ENCODE measurements at places on chromosomes 1 and 21. TPM values are rescaled to one million over a fixed set of nuclear protein-coding genes. Genes with fewer than 3 reads are reported as not detected.

DNA sequence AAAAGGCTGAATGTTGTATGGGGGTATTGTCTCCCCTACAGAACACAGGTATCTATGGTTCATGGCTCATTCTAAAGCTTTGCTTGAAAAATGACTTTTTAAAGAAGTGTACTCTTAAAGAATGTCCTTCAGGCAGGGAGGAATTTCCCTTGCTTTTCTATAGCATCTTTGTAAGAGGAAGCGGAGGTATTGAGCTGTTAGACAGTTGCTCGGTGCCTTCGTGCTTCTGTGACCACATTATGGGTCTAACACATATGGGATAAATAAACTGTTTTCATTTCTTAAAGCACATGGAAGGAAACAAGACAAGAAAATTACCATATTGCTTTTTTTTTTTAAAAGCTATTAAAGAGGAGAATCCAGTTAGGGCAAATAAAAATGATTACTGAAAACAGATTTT lies 182.9 kb downstream of the NTNG1 start:
- no peak overlapping the region for H3K27ac ChIP-seq
- DNase-seq, result no peak
- H3K4me1 ChIP-seq, result 0 out of 2 replicates have a peak, but pooled peaks cover 12% of the 10 kb centered on the region
- H3K27me3 ChIP-seq, result no peaks in the 10 kb centered on the region

- H3K36me3 ChIP-seq, result no peaks in the 10 kb centered on the region
- peaks cover 36% of the 10 kb centered on the region for H3K4me1 ChIP-seq
- DNase-seq, result peak; percentile 87
- 0 out of 2 replicates have a peak overlapping the region, but pooled peaks have one; percentile 5 for H3K27ac ChIP-seq
- no peak overlapping the region for H3K4me3 ChIP-seq
Measured at GRCh38 chr1:173405834-173406233, 71.3 kb upstream of the PRDX6 start.

CLDN8 gene
- not detected for polyA plus RNA-seq

GRCh38 chr1:198845851-198846250 lies 207.0 kb downstream of the PTPRC start:
- no peak for DNase-seq
- no peaks in the 10 kb centered on the region for H3K27me3 ChIP-seq
- no peak overlapping the region for H3K27ac ChIP-seq
- no peaks in the 10 kb centered on the region for H3K36me3 ChIP-seq

DNA sequence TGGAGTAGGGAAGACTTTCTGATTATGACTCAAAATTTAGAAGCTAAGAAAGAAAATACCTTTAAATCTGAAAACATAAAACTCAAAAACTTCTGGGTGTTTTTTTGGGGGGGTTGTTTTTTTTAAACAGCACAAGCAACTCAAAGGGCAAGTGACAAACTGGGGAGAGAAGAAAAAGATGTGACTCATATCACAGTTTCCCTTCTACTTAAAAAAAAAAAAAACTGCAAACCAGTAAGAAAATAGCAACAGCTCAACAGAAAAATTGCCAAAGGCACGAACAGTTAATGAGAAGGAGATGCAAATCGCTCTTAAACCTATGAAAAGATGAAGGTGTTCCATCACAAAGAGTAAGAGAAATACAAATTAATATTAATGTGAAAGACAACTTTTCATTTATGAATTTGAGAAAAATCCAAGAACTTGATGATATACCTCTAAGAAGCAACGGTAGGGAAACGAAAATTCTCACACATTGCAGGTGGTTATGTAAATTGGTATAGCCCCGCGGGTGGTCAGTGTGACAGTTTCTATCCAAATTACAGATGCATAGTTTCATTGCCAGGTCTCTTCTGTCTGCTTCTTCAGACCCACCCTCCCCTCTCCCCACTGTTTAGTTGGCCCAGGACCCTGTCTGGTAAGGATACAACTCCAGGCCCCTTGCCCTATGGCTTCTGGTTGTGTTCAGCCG lies 9.0 kb downstream of the IFNAR2 start:
- H3K27ac ChIP-seq, result no peak overlapping the region
- no peak overlapping the region for H3K4me3 ChIP-seq
- DNase-seq, result peak; percentile 37
- H3K4me1 ChIP-seq, result peaks cover 5% of the 10 kb centered on the region
- H3K36me3 ChIP-seq, result no peaks in the 10 kb centered on the region
- no peaks in the 10 kb centered on the region for H3K27me3 ChIP-seq

DNA sequence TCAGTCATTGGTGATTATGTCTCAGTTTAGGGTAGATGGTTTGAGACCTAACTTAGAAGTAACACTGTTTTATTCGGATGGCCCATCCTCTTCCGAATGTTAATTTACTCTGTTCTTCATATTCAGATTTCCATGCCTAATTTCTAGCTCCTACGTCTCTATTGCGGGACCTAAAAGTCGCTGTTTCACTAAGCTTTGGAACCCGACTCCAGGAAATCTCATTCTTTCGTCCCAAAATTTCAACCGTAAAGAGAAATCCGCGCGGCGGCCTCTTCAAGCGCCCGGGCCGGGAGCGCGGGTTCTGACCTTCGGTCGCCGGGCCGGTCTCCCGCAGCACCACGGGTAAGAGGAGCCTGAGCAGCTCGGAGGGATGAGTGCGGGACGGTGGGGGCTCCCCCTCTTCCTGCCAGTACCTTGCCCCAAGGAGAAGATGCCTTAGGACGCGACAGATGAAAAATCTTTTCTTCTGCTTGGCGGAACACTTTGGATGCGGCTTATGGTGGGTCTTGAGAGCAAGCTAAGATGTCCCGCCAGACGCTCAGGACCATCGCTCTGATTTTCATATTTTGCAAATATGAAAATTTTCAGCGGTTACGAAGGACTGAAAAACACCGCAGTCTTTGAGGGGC lies 128.7 kb downstream of the PPIAL4G start:
- no peaks in the 10 kb centered on the region for H3K4me1 ChIP-seq
- no peaks in the 10 kb centered on the region for H3K36me3 ChIP-seq
- H3K27ac ChIP-seq, result no peak overlapping the region
- H3K27me3 ChIP-seq, result peaks cover 45% of the 10 kb centered on the region
- no peak for DNase-seq

UMODL1 gene
- polyA plus RNA-seq, result not detected

FMN2 gene
- polyA plus RNA-seq, result 72.8 TPM

- no peaks in the 10 kb centered on the region for H3K36me3 ChIP-seq
- H3K27ac ChIP-seq, result peak overlapping the region; percentile 91
- H3K4me3 ChIP-seq, result no peak overlapping the region
- no peaks in the 10 kb centered on the region for H3K27me3 ChIP-seq
- DNase-seq, result peak; percentile 93
- peaks cover 43% of the 10 kb centered on the region for H3K4me1 ChIP-seq
Measured at GRCh38 chr1:203462878-203463277, 12.7 kb upstream of the PRELP start.

- H3K4me1 ChIP-seq, result no peaks in the 10 kb centered on the region
- H3K27me3 ChIP-seq, result no peaks in the 10 kb centered on the region
- H3K4me3 ChIP-seq, result no peak overlapping the region
- no peak for DNase-seq
Measured at GRCh38 chr1:60655679-60656355, 426.5 kb upstream of the NFIA start.

DNA sequence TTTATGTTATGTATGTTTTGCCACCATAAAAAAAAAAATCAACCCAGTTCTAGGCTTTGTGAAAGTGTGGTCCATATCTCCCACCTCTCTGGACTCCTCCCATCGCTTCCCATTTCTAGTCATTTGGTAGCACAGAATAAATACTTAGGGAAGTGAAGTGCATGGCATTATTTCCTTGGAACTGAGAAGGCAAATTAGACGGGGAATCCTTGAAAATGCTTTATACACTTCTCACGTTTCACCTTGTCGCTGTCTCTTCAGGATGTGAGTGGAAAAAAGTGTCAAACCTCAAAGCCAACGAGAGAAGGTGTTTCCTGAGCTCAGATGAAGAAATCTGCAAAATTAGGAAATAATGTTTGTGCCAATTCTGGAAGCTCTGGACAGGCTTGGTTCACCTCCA lies 209.9 kb downstream of the ATG4C start:
- no peak overlapping the region for H3K27ac ChIP-seq
- no peak overlapping the region for H3K4me3 ChIP-seq
- no peaks in the 10 kb centered on the region for H3K4me1 ChIP-seq
- H3K36me3 ChIP-seq, result no peaks in the 10 kb centered on the region
- peaks cover 14% of the 10 kb centered on the region for H3K27me3 ChIP-seq

GRCh38 chr1:83746234-83746633 lies 252.7 kb downstream of the TTLL7 start:
- no peak overlapping the region for H3K4me3 ChIP-seq
- H3K4me1 ChIP-seq, result no peaks in the 10 kb centered on the region
- DNase-seq, result no peak
- no peaks in the 10 kb centered on the region for H3K36me3 ChIP-seq

- H3K4me1 ChIP-seq, result no peaks in the 10 kb centered on the region
- H3K36me3 ChIP-seq, result no peaks in the 10 kb centered on the region
- H3K4me3 ChIP-seq, result no peak overlapping the region
- no peak overlapping the region for H3K27ac ChIP-seq
Measured at GRCh38 chr1:97507863-97508262, 413.0 kb downstream of the DPYD start.

C1orf56 gene
- polyA plus RNA-seq, result 17.7 TPM

UBE2G2 gene
- 62.3 TPM for polyA plus RNA-seq

AKR7A3 gene
- 0.24 TPM for polyA plus RNA-seq

HSD17B7 gene
- polyA plus RNA-seq, result 4.0 TPM

DNA sequence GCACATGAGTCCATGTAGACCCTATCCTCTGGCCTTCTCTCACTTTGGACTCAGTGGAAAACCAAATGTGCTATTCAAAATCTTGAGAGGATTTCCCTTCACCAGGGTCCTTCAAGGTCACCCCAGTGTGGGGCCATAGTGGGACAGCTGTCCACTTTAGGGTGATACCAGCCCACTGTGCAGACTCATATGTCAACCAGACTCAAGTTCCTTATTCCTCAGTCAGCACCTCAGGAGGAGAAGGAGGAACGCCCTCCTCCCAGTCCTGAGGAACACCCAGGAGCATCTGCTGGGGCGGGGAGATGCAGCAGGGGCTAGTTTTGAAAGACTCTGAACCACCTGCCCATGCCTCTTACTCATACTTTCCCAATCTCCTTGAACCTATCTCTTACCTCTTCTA lies 340.9 kb downstream of the MATN1 start:
- H3K27me3 ChIP-seq, result no peaks in the 10 kb centered on the region
- DNase-seq, result no peak
- H3K27ac ChIP-seq, result no peak overlapping the region
- H3K4me1 ChIP-seq, result peaks cover 19% of the 10 kb centered on the region

IGSF9 gene
- 0.13 TPM for polyA plus RNA-seq

DNA sequence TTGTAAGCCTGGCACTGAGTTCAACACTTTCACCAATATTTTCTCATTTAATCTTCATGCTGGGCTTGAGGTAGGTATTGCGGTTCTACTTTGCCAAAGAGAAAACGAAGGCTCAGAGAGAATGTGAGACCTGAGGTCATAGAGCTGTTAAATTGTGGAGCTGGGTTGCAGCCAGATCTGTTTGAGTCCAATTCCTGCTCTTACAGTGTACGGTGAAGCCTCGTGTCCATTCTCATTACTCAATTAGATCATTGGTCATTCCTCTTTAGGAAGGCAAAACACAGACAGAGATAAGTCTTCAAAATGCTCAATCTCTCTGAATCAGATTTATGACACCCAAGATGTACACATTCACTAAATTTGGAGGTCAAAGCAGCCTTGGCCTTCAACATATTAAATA lies 559.0 kb upstream of the DAB1 start:
- H3K27ac ChIP-seq, result no peak overlapping the region
- H3K27me3 ChIP-seq, result no peaks in the 10 kb centered on the region
- no peak for DNase-seq

TRIM58 gene
- not detected for polyA plus RNA-seq

NPR1 gene
- polyA plus RNA-seq, result 0.19 TPM

- H3K36me3 ChIP-seq, result no peaks in the 10 kb centered on the region
- peak overlapping the region; percentile 3 for H3K27ac ChIP-seq
- peak; percentile 50 for DNase-seq
Measured at GRCh38 chr1:65255035-65255655, 54.2 kb upstream of the DNAJC6 start.

DNA sequence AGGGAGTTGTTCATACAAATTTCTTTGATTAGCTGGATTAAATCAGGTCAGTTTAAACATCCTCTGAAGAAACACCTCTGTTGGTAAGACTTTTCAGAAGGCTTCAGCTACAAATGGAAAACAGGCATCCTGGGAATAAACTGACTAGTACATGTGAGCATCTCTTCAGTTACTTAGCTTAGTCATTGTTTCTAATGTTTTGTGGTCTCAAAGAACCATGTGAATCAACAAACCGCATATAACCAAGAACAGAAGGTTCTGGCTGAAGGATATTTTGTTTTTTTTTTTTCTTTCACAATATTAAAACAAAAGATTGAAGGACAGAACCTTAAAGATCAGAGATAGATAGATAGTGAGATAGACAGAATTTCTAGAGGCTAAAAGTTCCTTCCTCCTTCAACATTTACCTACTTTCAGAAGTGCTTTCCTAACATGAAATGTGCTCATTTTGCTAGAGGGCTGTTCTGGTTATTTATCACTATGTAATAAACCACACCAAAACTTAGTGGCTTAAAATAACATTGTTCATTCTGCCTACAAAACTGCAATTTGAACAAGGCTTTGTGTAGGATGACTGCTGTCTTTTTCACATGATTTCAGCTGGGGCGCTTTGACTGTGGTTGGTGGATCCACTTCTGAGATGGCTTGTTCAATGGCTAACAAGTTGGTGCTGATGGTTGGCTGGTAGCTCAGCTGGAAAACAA lies 119.8 kb upstream of the PTGFR start:
- H3K27me3 ChIP-seq, result no peaks in the 10 kb centered on the region
- H3K4me3 ChIP-seq, result no peak overlapping the region
- peak overlapping the region; percentile 84 for H3K27ac ChIP-seq
- H3K36me3 ChIP-seq, result no peaks in the 10 kb centered on the region
